ENCODE measurements at places on chromosomes 12 and 14.
A peak's percentile ranks its signal among the peaks of the same experiment; 100 is the strongest.

DNA sequence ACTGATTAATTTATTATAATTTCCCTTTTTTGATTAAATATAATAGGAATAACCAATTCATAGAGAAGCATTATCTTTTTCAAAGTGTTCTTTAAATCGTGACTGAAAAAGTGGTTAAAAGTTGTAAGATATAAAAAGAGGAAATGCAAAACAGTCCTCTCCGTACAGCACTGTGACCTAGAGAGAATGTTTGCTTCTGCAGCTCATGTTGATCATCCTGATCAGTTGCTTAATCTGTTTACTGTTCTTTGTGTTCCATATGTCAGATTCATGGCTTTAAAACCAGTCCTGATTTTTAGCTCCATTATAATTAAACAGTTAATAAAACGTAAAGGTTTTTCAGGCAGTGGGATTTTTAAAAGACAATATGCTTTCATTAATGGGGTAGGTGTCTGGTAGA lies 4.7 kb downstream of the TTC8 start:
- no peak for DNase-seq

- DNase-seq: no peak
These were observed 16.2 kb downstream of the SPIC start for GRCh38 chr12:101491329-101491728.

DNA sequence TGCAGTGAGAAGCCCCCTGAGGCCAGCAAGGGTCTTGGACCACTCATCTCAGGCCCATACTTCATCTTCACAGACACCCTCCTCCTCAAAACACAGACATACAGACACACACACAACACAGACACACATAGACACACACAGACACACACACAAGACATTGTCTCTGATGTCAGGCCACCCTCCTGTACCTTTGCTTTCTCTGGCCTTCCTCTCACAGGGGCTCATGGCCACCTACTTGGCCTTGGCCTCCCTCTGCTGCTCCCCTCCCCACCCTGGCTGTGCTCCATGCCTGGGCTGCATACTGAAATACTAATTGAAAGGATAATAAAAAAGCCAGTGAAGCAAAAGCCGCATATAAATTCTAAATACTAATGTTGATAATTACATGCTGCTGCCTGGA lies 1.6 kb upstream of the SYNDIG1L start:
- DNase-seq: no peak

DNA sequence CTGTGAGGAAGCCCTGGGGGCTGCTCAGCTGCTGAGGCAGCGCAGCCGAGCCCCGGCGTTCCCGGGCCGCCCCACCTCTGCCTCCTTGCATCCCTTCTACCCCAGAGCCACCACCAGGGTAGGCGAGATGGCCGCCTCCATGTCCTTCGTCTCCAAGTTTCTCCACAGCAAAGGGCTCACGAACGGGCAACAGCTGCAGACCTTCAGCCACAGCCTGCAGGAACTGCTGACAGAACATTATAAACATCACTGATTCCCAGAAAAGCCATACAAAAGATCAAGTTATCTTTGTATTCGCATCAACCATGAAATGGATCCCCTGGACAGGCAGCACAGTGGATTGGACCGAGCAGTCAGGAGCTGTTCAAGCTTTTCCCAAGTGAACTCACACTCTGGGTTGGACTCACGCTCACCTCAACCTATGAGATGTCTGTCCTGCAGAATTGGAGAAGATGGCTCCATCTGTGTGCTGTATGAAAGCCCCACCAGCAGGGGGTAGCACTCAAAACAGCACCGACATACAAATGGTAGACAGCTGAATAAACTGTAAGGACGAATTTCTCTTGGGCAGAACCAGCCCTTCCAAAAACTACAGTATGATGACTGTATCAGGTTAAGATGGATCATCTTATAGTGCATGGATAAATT lies 19.4 kb upstream of the A2M start:
- DNase-seq: peak; percentile 47

- peak; percentile 77 for DNase-seq
These were observed 198.2 kb downstream of the TSPAN9 start for GRCh38 chr12:3275171-3276041.

DNA sequence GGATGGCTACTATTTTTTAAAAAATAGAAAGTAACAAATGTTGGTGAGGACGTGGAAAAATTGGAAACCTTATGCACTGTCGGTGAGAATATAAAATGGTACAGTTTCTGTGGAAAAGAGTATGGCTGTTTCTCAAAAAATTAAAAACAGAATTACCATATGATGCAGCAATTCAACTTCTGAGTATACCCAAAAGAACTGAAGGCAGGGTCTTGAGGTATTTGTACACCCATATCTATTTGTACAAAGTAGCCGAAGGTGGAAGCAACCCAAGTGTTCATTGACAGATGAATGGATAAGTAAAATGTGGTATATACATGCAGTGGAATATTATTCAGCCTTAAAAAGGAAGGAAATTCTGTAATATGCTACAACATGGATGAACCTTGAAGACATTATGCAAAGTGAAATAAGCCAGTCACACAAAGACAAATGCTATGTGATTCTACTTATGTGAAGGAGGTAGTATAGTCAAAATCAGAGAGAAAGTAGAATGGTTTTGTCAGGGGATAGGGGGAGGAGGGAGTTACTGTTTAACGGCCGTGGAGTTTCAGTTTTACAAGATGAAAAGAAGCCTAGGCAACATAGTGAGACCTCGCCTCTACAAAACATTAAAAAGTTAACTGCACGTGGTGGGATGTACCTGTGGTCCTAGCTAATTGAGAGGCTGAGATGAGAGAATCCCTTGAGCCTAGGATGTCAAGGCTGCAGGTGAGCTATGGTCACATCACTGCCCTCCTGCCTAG lies 38.4 kb upstream of the CCT2 start:
- no peak for DNase-seq

DNA sequence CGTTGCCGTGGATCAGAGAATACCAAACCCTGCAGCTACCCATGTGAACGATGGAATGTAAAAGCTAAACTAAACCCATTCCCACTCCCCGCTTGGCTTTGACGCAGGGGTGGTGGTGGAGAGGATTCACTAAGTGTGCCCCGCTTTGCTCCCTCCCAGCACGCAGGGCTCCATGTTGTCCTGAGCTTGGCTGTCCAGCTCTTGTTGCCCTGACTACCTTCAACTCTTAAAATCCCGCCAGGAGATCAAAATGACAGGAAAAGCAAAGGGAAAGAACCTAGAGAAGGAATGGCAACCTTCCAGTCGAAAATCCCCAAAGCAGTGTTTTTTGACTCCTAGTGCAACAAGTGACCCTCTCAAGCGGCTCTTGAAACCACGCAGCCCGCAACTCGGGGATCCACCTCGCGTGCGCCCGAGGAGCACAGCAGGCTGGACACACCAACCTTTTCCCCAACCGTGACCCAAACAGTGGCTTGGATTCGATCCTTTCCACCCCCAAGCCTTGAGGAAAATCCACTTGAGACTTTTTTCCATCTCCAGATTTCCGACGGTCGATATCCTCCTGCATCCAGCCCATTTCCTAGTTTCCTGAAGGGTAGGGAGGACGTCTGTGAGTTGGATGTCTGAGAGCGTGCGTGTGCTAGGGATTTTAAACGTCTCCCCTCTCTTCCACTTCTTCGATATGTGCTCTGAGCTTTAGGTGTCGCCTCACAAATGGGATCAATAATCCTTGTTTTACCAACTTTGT lies 1.4 kb downstream of the SYT10 start:
- no peak for DNase-seq

GRCh38 chr12:23049180-23049579 lies 424.2 kb downstream of the ETNK1 start:
- DNase-seq: no peak

DNA sequence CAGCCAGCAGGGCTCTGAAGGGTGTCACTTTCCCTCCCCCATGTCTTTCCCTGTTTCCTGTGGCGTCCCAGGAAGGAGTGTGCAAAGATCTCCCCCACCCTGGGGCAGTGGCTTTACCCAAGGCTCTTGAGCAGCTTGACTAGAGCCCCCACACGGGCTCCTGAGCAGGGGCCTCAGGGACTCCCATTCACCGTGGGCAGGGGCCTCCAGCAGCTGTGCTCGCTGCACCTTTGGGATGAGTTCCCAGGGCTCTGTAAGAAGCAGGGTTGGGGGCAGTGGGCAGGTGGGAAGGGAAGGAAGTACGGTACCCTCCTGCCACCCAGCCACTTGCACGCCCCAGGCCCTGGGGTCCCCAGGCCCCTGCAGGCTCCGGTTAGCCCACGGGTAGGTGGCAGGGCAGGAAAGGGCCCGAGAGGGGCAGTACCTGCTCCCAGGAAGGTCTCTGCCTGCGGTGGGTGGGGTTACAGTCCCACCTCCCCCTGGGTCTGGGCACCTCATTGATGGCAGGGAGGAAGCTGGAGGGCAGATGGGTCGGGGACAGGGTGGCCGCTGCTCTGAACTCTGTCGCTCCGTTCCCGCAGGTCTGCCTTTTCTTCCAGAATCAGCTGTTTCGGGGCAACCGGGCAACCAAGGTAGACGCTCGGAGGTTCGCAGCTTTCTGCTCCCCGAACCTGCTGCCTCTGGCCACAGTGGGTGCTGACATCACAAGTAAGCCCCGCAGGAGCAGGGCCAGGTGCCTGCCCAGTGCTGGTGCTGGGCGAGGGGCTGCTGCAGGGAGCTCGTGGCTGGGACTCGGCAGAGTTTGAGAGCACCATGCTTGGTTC lies 13.0 kb downstream of the ASPG start:
- DNase-seq: peak; percentile 32

DNA sequence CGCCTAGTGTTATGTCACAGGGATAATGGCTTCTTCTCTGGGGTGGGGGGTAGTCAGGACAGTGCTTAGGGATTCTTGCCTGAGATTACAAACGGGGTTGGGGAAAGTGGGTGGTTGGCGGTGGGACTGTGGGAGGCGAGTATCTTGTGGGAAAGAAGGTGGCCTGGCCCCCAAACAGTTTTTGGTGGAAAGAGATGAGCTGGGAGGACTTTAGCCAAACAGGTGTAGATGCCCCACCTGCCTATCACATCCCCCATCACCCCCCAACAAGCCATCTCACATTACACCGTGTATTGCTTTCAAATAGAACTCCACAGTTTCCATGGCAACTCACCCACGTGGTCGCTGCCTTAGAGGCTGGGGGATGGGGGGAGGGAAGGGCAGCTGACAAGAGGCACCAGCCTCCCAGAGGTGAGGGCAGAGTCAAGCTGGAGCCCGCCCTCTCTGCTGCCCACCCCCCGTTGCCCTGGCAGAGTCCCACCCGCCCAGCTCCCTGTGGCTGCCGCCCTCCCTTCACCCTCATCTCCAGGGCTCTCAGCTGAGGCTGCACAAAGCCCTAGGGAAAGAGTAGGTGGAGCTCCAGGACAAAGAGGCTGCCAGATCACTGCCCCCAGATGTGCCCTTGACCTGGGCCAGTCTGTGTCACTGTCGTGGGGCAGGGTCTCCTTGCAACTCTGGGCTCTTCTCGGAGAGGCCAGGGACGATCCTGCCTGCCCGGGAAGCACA lies 98.3 kb downstream of the LRRC74A start:
- DNase-seq: no peak

- DNase-seq: no peak
These were observed 2.0 kb upstream of the PPP1CC start for GRCh38 chr12:110744601-110745264.

- DNase-seq: no peak
These were observed 120.0 kb upstream of the SLC38A2 start for GRCh38 chr12:46492471-46493085.

- no peak for DNase-seq
These were observed 149.4 kb downstream of the BCL11B start for GRCh38 chr14:99122521-99123125.

GRCh38 chr12:27988594-27989233 lies 16.2 kb upstream of the PTHLH start:
- no peak for DNase-seq

GRCh38 chr14:74476607-74477006 lies 16.5 kb downstream of the NPC2 start:
- no peak for DNase-seq

DNA sequence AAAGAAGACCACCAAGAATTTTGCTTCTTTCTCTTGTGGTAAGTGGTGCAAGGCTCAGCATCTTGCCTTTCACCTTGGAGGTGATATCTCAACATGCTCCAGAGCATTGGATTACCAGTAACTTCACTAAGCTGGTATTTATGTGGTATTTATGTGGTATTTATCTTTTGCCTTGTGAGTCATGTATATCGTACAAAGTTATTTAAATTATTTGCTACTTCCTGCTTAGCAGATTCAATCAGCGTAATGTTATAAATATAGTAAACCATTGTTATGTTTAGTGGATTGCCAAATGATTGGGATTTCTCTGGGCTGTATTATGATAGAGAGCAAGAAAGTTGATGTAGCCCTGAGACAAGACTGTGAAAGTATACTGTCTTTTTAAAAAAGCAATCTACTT lies 366.4 kb downstream of the IPO8 start:
- no peak for DNase-seq

GRCh38 chr12:113555226-113555625 lies 83.6 kb upstream of the LHX5 start:
- no peak for DNase-seq

DNA sequence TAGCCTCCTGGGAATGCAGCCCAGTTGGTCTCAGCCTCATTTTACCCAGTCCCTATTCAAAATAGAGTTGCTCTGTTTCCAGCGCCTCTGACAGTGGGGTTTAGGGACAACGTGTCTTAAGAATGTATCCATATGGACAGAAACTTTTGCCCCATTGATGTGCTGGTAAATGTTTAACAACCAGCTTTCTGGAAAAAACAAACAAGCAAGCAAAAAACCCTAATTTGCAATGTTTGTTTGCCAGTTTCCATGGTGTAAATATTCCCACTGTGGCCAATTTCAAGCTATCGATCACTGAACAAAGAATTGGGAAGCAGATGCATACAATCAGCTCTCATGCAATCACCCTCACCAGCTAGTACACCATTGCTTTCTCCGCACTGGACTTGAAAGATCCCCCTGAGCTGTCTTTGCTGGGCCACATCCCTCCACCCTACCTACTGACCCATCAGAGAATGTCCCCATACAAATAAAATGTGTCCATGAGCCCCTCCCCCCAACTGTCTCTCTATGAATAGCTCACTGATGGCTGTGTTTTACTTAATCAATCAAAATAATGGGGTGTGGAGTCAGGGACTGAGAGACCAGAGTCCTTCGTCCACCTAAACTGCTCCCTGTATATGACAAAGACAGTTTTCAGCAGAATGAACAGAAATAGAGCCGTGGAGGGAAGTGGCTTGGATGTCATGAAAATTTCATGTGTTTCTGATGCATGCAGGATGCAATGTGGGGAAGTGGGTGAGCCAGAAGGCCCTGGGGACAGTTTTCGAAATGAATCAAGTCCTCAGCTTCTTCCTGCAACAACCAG lies 40.8 kb downstream of the CCDC60 start:
- DNase-seq: no peak

- DNase-seq: no peak
These were observed 25.3 kb downstream of the VASH1 start for GRCh38 chr14:76786601-76787000.

DNA sequence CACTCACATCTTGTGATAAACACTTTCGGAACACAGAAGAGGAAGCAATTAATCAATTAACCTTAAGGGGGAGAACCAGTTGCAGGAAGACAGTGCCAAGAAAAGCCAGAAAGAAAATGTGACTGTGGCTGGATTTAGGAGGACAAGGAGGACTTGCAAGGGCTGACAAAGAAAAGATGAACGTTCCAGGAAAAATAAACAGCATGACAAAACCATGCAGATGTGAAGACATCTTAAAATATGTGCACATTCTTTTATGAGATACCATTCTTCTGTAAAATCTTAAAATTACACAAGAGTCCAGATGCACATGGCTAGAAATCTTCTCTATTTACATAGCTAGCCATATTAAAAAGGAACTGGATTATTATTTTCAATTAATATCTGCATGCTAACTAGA lies 33.4 kb downstream of the KITLG start:
- DNase-seq: no peak
